ENCODE measurements at places on chromosomes 7 and 10.

- DNase-seq, result no peak
Observed at GRCh38 chr7:130063036-130063435, 7.3 kb upstream of the KLHDC10 start.

DNA sequence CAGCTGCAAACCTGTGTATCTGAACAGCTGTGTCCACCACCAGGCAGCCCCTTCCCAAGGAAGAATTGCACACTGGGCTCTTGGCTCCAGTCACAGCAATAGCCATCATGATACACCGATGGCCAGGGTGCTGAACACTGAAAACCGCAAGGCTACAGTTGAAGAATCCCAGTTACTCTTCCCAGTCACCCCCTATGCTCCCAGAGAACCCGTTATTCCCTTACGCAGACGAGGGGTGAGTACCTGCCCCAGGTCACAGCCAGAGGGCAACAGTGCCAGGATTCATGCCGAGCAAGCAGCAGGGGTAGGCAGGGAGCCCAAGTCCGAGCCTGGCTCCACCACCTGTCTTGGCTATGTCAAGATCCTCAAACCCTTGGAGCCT is 57.8 kb downstream of the RASGEF1A start:
- DNase-seq, result no peak

GRCh38 chr10:3684891-3685290 is 100.1 kb downstream of the KLF6 start:
- no peak for DNase-seq

DNA sequence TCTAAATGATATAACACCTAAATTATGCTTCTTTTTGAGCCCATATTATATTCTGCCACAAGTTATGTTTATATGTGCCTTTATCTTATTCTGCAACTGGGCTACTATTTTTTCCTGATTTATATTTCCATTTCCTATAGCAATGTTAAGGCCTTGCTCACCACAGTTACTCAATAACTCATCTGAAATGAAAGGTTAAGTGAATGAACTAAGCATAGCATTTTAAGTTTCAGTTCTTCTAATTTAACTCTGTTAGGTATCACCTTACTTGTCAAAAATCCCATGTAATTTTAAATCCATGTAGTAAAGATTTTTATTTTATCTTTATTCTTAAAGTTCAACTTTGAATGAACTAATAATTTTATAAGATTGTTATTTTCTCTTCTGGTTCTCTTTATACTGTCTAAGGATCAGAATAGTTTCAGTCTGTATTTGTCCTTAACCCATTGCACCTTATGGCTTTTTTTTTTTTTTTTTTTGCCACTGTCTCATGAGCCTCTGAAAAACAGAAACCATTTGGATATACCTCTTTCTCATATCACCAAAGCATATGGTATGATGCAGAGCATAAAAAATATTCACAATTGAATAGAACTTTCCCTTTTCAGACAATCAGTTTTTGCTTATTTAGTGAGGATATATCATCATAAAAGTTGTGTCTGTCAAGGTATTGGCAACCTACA is 301.8 kb upstream of the ZWINT start:
- DNase-seq, result no peak

- no peak for DNase-seq
Observed at GRCh38 chr7:68245688-68246087, 1249.1 kb downstream of the TYW1 start.

GRCh38 chr7:68155676-68156075 is 1159.0 kb downstream of the TYW1 start:
- DNase-seq, result no peak

DNA sequence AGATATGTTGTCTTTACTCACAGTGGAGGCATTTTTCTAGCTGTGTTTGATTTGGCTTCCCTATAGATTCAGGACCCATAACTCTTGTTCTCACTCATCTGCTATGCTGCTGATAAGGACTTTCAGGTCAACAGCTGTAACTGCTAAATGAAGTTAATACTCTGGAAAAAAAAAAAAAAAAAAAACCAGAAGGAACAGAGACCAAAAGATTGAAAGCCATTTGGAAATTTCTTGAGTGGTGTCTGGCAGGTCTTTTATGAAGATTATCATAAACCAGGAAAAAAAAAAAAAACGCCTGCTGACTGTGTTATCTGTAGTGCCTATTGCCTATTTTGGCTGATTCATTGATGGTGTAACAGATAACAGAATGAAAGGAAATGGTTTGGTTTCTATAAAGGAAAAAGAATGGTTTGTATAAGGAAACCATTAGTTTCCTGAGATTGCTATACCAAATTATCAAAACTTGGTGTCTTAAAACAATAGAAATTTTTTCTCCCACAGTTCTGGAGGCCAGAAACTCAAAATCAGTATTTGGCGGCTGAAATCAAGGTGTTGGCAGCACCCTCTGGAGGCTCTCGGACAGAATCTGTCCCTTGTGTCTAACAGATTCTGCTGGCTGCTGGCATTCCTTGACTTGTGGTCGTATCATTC is 60.5 kb upstream of the BET1 start:
- no peak for DNase-seq

- no peak for DNase-seq
Observed at GRCh38 chr7:128210590-128211570, 30.2 kb upstream of the LEP start.

DNA sequence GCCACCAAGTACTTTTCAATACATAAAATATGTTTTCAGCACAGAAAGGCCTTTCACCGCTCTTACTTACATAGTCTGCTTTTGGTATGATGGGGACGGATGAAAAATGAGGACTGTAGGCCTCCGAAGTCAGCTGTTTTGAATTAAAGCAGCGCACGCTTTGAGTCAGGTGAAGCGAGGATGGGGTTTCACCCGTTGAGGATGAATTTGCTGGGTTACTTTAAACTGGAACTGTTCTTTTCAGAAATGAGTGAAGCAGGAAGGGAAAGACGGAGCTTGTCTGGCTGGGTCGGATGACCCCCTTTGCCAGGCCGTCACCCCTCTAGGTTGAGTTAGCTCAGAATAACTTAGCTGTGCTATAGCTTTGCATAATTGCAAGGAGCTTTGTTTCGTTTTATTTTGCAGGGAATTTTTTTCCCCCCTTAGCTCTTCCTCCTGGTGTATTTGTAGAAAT is 40.0 kb downstream of the CUX1 start:
- DNase-seq, result peak; percentile 60

DNA sequence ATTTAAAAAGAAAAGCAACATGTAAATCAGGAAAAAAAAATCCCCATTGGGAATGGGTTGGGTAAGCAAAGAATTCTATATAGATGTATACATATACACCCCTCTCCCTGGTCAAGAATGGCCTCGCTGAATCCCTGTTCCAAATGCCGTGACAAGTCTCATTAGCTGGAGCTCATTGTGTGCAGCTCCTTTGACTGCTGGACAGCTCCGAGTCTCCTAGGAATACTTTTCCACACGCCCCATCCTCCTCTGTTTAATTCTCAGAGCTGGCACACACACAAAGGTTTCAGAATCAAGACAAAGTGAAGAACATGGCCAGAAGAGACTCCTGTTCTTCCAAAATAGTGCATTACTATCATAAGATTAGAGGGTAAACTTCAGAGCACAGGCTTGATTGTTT is 130.9 kb upstream of the MKLN1 start:
- no peak for DNase-seq

DNA sequence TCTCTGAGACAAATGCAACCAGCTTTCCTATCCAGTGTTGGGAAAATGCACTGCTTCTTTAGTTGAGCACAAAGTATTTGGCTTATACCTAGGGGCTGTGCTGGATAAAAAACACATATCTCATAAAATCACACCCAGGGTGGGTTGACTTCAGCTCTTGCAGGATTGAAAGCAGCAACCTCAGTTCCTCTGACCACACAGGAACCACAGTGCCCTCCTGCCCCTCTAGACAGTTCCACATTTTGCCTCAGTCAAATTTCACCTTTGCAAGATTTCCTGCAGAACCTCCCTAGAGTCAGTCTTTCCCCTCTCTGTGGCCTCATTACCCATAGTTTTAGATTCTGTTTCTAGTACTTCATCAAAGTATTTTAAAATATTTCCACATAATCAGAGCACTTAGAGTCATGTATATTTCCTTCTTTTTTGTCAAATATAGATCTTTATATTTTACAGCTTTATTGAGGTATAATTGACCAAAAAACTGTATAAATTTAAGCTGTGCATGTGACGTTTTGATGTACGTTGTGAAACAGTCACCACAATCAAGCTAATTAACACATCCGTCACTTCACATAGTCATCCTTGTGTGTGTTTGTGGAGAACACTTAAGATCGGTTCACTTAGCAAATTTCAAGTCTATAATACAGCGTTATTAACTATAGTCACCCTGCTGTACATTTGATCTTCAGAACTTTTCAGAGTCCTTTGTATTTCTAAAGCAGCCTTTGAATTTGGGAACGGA is 37.0 kb upstream of the EGR2 start:
- DNase-seq, result no peak

All from GM13977 (cell line).